ENCODE measurements at places on chromosomes 12 and 14. TPM values are rescaled to one million over a fixed set of nuclear protein-coding genes. Genes with fewer than 3 reads are reported as not detected.

GRCh38 chr12:81294325-81295190 is 216.7 kb downstream of the ACSS3 start:
- DNase-seq = no peak

SLCO1C1 gene
- total RNA-seq = not detected

DNA sequence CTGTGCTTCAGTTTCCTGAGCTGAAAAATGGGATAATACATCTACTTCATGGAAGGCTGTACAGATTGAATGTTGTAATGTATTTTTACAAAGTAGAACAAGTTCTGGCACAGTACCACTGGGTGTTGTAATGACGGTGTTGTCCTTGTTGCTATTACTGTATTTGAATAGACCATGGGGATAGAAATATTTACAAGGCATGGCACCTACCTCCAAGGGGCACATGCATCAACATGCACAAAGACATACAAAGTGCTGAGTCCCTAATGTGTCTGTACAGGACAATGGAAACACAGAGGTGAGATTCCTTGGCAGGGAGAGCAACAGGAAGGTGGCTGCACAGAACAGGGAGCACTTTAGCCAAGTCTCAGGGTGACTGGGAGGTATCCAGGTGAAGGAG is 930.6 kb upstream of the TMEM132C start:
- DNase-seq = no peak

- DNase-seq = no peak
Observed at GRCh38 chr14:60153991-60154390, 11.2 kb downstream of the DHRS7 start.

GRCh38 chr12:124396544-124397398 is 101.9 kb downstream of the RFLNA start:
- no peak for DNase-seq

All from naive thymus-derived CD8-positive, alpha-beta T cell (primary cell).